Dermis lymphatic vessel endothelial cell (primary cell): ENCODE measurements at places on chromosomes 4 and X. TPM values are rescaled to one million over a fixed set of nuclear protein-coding genes. Genes with fewer than 3 reads are reported as not detected.

CPZ gene
- not detected in 2 replicates for total RNA-seq

CA5B gene
- 2.2 and 3.3 TPM in 2 replicates for total RNA-seq

ELF4 gene
- 10.1 and 10.7 TPM in 2 replicates for total RNA-seq

BRS3 gene
- not detected in 2 replicates for total RNA-seq

GYG2 gene
- 0.17 and 0.43 TPM in 2 replicates for total RNA-seq

SOX3 gene
- total RNA-seq, result not detected in 2 replicates
